Endothelial cell of umbilical vein (primary cell): ENCODE measurements at places on chromosomes 2 and 18.
A peak's percentile ranks its signal among the peaks of the same experiment; 100 is the strongest.

DNA sequence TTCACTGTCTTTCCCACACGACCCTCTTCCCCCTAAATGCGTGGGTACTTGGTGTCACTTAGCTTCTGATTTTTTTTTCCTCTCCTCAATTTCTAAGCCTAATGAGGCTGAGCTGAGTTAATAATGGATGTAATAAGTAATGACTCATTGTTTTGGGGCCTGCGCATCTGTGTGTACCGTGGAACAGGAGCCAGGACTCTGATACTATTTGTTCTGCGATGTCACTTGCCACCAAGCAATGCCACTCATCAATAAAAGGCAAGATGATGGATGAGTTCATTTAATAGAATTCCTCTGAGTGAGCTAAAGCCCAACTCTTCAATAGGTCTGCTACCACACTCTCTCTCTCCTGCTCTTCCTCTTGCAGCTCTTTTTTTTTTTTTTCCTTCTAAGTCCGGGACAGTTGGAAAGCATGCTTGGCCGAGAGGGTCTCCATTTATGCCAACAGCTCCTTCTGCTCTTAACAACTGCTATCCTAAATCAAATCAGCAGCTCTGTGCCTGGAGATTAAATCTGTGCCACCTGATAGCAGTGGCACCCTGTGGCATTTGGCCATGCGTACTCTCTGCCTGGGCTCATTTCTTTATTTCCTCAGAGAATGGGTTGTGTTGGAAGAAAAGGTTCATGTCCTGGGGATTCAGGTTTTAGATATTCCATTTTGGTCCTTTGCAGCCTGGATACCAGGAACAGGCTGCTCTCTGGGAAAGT, 1284.2 kb upstream of the PIK3C3 start:
- no peak for DNase-seq

DNA sequence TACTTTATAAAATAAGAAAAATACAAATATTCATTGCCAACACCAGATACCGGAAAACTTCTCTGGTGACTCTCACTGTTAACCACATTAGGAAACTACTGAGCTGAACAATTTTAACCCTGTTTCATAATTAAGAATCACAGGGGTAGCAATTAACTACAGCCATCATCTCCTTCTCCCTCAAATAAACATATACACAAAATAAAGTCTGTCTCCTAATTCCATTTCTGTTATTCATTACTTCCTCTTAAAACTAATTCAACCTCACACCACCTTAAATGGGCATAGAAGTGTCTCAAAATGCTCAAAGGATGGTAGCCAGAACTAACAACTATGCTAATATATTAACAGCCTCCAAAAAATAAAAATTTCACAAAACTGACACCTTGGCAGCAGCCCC, 60.7 kb downstream of the ACVR1 start:
- peak; percentile 25 for DNase-seq

GRCh38 chr2:234789556-234790325, 162.1 kb upstream of the SH3BP4 start:
- no peak for DNase-seq

DNA sequence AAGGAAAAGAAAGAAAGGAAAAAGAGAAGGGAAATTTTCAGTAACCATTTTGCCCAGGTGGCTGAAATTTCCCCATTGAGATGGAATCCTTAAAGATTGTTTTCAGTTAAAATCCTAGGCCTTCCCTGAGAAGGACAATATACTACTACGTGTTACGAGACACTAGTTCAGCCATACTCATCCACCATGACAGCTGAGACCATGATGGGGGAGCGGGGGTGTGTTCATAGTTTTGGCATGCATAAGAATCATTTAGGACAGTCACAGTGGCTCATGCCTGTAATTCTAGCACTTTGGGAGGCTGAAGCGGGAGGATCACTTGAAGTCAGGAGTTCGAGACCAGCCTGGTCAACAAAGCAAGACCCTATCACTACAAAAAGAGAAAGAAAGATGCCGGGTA, 28.0 kb downstream of the PLA2R1 start:
- no peak for DNase-seq

- no peak for DNase-seq
Observed at GRCh38 chr2:43538034-43538670, 57.7 kb downstream of the THADA start.

DNA sequence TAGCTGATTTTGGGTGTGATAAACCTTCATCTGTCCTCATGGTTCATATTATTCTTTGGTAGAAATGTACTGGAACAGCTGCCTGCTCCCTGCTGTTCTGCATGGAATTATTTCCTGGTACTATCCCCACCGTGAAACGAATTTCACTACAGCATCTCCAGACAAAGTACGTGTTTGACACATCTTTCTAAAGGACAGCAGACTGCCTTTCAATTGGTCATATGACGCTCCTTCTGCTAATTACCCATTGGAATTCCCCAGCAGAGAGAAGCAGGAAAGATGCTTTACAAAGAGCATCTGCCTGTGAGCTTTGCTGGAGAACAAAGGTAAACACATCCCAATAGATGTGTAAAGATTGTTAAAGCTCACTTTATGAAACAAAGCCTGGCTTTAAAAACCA, 4.4 kb upstream of the RFX8 start:
- DNase-seq: no peak

GRCh38 chr2:24409700-24410556, 49.6 kb upstream of the ITSN2 start:
- DNase-seq: peak; percentile 68

- peak; percentile 73 for DNase-seq
Observed at GRCh38 chr2:175066411-175066810, 61.2 kb upstream of the CHN1 start.

- no peak for DNase-seq
Observed at GRCh38 chr2:2273421-2273820, 57.7 kb downstream of the MYT1L start.

DNA sequence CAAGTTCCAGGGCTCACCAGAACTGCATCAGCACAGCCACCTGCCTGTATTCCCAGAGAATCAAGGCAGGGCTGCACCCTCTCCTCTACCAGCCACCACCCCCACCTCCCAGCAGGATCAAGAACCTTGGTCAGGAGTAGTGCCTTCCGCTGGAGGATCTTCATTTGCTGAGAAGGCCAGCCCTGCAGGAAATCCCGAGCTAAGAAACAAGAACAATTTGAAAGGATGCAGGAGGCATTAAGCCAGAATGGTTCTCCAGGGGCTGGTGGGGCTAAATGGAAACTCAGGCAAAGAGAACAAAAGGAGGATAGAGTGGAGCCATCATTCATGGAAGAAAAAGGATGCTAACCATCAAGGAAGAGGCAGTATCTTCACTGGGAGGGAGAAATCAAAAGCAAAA, 147.3 kb upstream of the SLC14A2 start:
- DNase-seq: no peak

- no peak for DNase-seq
Observed at GRCh38 chr2:190443778-190444481, 35.8 kb downstream of the MFSD6 start.

GRCh38 chr18:76328140-76328539, 166.9 kb downstream of the ZNF516 start:
- DNase-seq: no peak

DNA sequence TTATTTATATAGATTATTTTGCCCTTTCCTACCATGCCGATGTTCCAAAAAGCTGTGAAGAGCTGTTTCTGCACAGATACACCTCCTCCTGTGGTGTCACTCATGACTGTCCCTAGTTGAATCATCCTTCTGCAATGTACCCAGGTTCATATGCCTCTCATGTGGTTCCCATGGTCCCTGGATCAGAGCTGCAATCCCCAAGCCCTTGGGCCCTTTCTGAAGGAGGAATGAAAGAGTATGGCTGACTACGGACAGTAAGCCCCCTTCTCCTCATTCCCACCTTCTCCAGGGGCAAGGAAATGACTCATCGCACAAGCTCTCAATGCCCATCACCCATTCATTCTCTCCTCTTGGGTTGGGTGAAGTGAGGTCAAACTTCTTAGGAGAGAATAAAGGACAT, 63.9 kb upstream of the ACVR1 start:
- no peak for DNase-seq

DNA sequence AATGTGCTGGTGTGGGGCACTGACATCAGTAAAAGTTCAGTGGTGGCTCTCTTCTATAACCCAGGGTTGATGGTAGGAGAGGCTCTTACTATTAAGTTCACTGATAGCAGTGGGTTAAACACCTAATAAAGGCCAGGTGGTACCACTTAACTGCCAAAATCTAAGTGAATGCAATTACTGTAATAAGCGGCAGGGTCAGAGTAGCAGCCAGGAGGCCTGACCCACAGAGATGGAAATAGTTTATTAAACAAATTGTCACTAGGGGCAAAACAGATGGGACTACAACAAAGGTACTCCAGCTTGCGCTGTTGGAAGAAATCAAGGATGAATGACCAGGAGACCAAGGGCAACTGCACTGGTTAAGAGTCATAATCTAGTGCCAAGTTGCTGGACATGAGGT, 26.6 kb downstream of the ZSWIM2 start:
- DNase-seq: no peak

DNA sequence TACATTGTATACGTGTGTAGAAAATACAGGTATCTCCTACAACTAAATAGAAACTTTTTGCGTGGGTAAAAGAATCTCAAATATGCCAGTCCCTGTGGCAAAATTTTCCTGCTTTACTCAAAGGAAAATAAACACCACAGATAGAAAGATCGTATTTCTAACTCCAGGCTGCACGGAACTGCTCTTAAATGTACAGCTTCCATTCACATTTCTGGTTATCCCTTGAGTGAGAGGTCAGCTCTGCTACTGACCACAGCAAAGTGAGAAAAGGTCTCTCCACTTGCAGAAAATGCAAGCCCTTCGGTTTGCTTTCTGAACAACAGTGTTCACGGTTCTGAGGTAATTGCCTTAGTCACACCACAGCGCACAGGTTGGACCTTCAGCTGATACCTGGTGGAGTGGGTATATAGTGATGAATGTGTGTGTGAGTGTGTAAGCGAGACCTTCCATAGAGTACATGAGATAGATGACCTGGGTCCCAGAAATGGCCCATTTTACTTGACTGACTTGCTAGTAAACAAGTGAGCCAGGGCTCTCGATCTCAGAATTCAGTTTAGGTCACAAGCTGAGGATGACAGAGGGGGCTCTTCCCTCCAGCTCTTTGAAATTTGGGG, 52.1 kb downstream of the ALPK2 start:
- no peak for DNase-seq

DNA sequence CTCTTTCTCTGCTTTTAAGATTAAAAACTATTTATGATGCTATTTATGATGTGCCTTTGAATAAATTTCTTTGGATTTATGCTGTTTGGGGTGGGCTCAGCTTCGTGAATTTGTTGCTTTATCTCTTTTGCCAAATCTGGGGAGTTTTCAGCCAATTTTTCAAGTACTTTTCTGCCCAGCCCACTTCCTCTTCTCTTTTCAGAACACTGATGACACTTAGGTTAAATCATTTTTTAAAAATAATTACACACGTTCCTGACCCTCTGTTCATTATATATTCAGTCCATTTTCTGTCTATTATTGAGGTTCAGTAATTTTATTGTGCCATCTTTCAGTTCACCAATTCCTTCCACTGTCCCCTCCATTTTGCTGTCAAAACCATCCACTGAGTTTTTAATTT, 14.8 kb upstream of the BCL2L11 start:
- no peak for DNase-seq

- DNase-seq: no peak
Observed at GRCh38 chr2:177326005-177326404, 61.5 kb upstream of the NFE2L2 start.

DNA sequence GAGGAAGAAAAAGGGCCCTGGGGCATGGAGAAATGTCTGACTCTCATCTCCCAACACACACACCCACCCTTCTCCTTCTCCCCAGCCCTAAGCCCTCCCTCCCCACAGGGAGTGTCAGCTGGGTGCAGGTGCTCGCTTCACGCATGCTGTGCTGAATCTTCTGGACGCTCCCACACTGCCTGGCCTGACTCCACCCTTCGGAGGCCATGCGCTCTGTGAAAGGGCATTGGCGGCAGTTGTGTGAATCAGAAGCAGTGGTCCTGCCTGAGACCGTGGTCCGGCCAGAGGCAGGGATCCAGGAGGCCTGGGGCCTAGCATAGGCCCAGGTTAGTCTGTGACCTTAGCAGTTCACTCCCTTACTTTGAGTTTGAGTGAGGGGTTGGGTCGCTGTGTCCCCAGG, 57.1 kb downstream of the LONRF2 start:
- no peak for DNase-seq
